ENCODE measurements at places on chromosomes 6 and 20.

- no peak for DNase-seq
These were observed 413.7 kb downstream of the RFPL4B start for GRCh38 chr6:112760831-112761230.

DNA sequence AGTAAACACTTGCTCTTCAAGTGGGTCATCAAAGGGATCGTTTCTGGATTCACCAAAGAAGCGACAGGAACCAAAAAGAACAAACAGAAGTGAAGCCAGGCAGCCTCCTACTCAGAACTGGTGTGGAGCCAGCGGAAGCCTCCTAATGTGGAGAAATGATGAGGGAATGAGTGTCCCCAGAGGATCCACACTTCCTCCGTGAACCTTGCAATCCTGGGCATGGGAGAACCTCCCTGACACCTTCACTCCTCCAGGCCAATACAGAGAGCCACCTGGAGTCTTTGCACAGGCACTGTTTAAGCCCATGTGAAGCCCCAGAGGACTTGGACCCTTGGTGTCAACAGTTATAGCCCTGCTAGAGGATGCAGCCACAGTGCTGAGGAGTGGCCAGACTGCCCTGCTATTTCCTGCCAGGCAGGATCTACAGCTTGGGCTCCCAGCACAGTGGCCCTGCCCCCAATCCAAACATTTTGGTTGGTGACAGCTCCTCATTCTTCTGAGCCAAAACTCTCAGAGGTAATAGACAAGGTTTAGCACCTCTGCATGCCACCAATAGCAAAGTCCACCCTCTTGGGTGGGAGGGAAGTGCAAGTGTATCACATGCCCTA is 23.2 kb upstream of the SERINC1 start:
- DNase-seq, result no peak

DNA sequence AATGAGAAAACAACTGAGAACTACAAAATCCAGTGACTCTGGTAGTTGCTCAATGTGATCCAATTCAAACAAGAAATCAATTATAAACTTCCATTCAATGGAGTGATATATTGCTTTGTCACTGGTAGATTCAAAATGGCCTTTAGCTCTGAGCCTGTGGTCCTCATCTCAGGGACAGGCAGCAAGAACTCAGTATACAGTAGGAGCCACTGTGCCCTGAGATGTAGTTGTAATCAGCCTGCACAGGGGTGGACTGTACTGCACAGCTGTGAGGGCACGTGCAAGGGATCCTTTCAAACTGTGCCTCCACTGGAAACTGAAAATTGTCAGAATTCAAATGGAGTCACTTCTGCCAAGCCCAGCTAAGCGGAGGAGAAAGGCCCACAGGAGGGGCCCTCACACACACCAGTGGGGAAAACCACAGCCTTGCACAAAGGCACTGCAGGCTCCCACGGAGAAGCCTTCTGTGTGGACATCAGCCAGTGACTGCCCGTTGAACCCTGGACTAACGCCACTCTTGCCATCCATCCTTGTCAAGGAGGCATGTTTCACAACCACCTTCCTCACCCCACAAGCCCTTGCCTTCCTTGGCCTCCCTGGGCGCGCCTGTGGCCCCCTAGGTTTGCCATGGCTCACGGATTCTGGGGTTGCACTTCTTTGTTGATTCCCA is 186.7 kb downstream of the SMOC2 start:
- DNase-seq, result no peak

GRCh38 chr6:26029857-26030653 is 57.2 kb upstream of the HFE start:
- no peak for DNase-seq

- no peak for DNase-seq
These were observed 145.8 kb downstream of the DTNBP1 start for GRCh38 chr6:15516923-15517560.

DNA sequence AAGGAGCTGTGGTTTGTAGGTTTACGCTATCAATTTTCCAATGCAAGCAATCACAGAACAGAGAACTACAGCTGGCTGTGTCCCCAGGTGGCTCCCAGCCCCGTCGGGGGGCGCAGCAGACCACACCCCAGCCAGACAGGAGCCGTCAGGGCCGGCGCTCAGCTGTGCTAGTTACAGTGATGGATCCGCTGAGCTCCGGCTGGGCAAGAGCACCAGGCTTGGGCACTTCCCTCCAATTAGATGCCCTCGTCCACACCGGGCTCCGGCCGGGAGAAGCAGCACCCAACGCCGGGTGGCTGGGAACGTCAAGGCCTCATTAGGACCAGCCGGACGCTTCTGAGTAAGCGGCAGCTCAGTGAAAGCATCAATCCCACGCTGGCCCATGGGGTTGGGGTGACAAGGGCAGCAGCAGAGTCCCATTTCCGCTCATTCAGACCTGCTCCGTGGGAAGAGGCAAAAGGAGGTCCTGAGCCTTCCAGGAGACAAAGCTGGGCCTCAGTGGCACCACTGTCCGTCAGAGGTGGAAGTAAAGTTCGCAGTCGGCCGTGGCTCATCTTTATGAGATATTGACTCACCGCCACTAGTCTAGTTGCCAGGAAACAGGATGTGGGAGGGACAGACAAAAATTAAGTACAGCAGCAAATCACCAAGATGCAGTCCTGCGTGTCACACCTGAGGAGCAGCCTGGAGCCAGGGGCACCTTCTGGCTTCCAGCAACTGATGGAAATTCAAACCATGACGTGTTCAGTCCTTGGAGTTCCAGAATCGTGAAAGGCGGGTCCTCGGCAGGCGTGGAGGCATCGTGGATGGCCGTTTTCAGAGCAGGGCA is 164.1 kb downstream of the TAF4 start:
- DNase-seq, result no peak

GRCh38 chr6:15854378-15854777 is 191.6 kb upstream of the DTNBP1 start:
- no peak for DNase-seq

GRCh38 chr20:51128198-51128597 is 105.3 kb upstream of the KCNG1 start:
- DNase-seq, result no peak

- DNase-seq, result no peak
These were observed 1.4 kb downstream of the PHACTR1 start for GRCh38 chr6:12718015-12718414.

DNA sequence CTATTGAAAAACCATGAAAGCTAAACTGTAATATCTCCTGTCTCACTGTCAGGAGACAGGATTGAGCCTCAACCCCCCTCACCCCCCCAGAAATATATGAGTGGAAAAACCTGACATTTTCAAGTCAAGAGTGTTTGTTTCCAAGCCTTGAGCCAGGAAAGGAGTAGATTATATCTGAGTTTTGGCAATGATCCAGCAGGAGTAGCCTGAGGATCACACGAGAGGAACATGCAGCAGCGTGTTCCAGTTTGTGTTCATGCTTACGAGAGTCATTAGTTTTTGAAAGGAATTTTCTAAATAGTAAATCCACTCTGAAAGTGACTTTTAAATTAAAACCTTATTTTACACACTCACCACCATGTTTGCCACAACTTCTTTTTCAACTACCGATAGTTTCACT is 15.8 kb downstream of the IL22RA2 start:
- DNase-seq, result no peak

GRCh38 chr6:170346649-170347048 is 40.1 kb downstream of the FAM120B start:
- no peak for DNase-seq

DNA sequence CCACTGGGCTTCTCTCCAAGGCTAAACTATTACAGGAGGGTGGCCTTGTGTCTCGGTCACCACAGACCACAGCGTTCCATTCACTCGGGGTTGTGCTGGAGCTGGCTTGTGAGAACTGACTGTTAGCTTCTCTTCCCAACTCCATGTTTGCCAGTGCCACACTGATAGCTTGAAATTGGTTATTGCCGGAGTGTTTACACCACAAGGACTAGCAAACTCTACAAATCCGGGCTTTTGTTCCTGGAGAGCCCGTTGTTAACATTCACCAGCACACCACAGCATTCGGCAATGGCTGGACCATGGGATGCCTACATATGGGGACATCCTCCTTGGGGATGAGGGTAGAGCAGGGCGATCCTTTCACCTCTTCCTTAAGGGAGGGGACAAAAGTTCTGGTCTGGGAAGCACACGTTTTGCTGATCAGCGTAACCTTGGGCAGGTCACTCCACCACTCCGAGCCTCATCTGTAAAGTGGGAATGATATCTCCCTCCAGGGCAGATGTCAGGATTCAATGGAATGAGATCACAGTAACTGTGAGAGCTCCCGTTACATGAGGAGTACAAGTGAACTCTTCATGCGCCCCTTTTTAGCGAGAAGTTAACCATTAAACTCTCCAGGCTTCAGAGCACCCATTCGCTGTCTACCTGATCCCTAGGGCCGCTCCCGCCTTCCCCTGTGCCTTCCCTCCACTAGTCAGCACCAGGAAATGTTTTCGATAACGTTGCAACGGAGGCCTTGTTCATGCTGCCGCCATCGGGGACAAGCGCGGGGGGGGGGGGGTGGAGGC is 41.7 kb upstream of the TTPAL start:
- no peak for DNase-seq

GRCh38 chr6:119467488-119468081 is 118.0 kb upstream of the MAN1A1 start:
- DNase-seq, result no peak

DNA sequence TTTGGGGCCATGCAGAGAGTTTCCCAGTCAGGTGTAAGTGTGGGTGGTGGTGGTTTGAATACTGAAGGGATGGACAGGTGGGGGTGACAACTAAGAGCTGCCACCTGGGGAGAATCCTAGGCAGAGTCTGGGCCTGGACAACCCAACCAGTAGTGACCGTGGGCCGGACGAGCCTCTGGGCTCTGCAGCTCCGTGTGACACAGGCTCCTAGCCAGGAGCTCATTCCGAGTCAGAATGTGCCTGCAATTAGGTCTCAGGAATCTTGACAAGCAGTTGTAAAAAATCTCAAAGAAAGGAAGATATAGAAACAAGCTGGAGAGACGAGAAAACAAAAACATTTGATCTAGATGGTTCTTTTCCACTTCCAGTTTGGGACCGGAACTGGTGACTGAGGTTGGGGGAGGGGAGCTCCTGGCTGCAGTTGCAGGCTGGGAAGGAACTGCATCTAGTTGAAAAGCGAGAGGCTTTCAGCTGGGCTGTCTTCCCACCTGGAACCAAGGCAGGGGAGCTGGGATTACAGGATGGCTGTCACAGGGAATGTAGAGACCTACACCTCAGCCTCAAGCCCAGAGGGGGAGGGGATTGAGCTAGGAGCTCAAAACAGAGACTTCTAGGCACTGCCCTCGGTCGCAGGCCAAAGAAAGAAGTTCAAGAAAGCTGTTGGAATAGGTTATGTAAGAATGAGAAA is 156.9 kb downstream of the PAX1 start:
- DNase-seq, result no peak

- no peak for DNase-seq
These were observed 62.9 kb downstream of the ESR1 start for GRCh38 chr6:151870375-151870774.

GRCh38 chr20:16397086-16397485 is 176.2 kb downstream of the KIF16B start:
- no peak for DNase-seq

GRCh38 chr6:74439123-74439811 is 743.3 kb downstream of the CD109 start:
- no peak for DNase-seq

DNA sequence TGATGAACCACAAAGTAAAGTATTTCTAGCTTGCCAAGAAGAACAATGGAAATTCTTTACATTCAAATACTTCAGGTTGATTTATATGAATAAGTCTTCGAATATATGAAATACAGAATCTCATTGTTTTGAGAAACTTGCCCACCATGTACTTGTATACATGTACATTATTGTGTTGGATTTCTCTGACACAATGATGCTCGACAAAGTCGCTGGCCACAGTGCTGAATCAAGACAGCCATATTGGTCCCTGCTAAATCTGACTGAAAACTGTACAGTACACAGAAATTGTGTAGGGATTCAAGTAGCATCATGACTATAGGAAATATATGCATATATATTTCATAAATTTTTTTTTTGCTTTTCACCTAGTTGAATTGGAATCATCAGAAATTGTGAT is 13.1 kb upstream of the LIN28B start:
- no peak for DNase-seq

DNA sequence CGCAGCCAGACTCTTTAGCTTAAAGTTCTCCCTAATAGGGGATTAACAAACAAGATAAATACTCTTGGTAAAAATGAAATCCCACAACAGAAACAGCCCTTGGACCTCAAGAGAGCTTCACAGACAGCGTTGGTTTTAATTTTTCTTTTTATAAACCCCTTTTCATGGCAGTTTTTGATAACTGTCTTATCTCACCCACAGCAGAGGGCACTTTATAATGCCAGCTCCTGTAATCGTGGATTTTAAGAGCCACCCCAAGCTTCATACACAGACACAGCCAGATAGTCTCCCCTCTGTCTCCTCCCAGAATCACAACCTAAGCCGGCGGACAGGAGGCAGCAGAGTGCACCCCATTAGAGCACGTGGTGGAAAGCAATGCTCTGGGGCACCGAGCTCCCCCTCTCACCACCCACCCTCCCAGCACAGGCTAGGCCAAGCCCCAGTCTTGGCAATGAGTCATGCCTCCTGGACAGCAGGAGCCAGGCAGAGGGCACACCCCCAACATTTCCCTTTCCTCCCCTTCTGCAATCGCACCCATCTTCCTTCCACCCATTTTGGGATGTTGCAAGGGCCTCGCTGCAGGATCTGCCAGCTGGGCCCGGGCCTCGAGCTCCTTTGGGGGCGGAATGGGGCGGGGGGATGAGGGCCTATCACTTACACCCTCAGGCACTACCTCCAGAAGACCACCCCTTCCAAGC is 2.4 kb downstream of the JAG1 start:
- DNase-seq, result no peak

DNA sequence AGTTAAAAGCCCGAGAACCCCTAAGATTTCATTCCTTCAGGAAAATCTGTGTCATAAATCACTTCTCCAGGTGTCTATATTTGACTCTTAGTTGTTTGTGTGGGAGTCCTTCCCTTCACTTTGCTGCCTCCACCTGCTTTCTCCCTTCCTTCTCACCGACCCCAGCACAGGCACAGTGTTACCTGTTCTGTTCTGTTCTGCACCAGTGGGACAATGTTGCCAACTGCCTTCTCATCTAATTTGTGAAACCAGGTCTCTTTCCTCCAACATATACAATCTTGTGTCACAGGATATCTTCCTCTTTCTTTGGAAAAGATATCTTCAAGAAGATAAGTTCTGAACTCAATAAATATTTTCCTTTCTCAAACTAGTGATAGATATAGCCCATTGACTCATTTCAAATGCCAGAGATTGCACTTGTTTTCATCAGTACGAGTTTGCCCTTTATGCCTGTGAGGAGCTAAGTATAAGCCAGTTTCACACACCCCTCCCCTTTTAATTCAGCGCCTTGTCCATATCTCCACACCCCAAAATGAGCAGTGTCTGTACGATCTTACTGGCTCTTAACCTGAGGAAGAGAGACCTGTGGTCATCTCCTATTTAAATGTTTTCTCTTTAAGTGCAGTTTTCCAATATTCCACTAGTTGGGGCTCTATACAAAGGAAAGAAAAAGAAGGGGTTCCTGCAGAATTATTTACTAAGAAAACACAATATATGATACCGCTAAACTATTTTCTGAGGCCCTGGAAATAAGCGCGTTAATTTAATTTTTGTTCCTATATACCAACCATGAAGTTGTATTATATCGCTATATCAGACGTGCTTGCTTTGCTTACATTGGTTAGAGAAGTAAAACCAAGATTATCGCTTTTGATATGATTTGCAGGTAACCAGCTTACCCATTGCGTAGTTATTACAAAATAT is 81.6 kb upstream of the PREP start:
- DNase-seq, result peak; percentile 58

All from NCI-H1694 treated with DMSO at 0.1 percent for 48 hours (cell line).